ENCODE measurements at places on chromosomes 4 and X. TPM values are rescaled to one million over a fixed set of nuclear protein-coding genes. Genes with fewer than 3 reads are reported as not detected.
A peak's percentile ranks its signal among the peaks of the same experiment; 100 is the strongest.

The GYPE gene
- 1.3 TPM for total RNA-seq

DNA sequence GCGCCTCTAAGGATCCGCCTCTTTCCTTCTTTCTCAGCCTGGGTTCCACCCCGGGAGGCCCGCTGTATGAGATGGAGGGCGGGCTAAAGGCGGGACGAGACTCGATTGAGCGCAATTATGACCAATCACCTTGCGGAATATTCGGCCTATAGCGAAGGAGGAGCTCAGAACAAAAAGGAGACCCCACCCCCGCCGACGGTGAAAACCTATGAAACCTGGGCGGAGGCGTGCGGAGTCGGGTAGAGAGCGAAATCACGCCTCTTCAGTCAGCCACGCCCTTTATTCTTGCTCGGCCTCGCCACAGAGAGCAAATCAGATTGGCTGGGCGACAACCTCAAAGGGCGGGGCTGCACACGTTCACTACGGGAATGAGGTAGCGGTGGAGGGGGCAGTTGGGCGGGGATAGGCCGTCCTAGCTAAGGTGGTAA, 615 bp upstream of the CDK16 start:
- H3K4me3 ChIP-seq, result peak overlapping the region; percentile 76
- H3K4me1 ChIP-seq, result peaks cover 25% of the 10 kb centered on the region
- peak; percentile 96 for DNase-seq
- H3K27me3 ChIP-seq, result no peaks in the 10 kb centered on the region
- H3K27ac ChIP-seq, result peak overlapping the region; percentile 100
- H3K36me3 ChIP-seq, result peaks cover 22% of the 10 kb centered on the region

- H3K4me3 ChIP-seq, result no peak overlapping the region
- no peaks in the 10 kb centered on the region for H3K27me3 ChIP-seq
- DNase-seq, result no peak
Observed at GRCh38 chr4:152676052-152676854, 3.5 kb downstream of the TMEM154 start.

GRCh38 chrX:48715072-48715471, 18.5 kb downstream of the SUV39H1 start:
- DNase-seq, result peak; percentile 34
- H3K4me1 ChIP-seq, result peaks cover 57% of the 10 kb centered on the region
- peak overlapping the region; percentile 94 for H3K27ac ChIP-seq

DNA sequence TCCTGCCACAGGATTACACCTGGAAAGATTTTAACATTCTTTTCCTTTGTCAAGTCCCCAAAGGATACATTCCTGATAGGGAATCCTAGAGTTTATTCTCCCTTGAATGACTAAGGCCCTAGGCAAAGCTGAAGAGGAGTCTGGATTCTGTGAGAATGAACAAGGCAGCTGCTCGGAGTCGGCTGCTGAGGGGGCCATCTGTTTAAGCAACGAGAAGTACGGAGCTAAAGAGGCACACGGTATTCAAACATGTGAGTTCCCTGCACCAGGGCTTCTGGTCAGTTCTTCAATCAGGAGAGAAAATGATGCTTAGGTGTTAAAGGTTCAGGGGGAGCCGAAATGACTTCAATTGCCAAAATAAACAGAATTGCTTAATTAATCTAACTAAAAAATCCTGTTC, 97.6 kb downstream of the MGST2 start:
- no peaks in the 10 kb centered on the region for H3K36me3 ChIP-seq
- no peaks in the 10 kb centered on the region for H3K27me3 ChIP-seq
- DNase-seq, result no peak
- H3K4me1 ChIP-seq, result no peaks in the 10 kb centered on the region
- no peak overlapping the region for H3K27ac ChIP-seq

The UBA1 gene
- total RNA-seq, result 118 TPM

DNA sequence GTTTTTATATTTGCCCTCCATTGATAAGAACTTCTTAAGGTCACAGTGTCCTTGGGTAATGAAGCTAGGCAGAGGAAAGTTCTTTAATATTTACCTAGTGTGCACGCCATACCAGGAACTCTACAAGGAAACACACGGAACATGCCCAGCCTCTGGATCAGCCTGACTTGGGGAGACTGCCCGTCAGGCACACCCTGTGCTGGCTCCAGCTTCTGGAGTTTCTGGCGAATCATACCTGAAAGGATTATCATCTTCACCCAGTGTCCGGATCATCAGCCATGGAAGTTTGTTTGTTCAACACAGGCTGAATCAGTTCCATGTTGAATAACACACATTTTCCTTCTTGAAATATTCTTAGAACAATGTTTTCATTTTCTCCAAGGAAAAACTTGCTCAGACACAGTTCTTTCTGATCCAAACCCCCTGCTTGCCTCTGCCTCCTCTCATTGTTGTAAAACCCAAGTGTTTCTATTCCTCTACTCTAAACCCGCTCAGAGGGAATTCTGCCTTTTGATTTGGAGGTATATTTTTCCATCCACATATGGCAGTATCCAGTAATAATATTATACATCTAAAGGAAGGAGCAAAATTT, 176.7 kb downstream of the SHROOM3 start:
- H3K4me3 ChIP-seq, result no peak overlapping the region
- no peaks in the 10 kb centered on the region for H3K4me1 ChIP-seq
- H3K36me3 ChIP-seq, result no peaks in the 10 kb centered on the region

- no peaks in the 10 kb centered on the region for H3K27me3 ChIP-seq
- no peaks in the 10 kb centered on the region for H3K4me1 ChIP-seq
- no peaks in the 10 kb centered on the region for H3K36me3 ChIP-seq
- H3K4me3 ChIP-seq, result no peak overlapping the region
Observed at GRCh38 chr4:79917246-79917645, 155.8 kb downstream of the ANTXR2 start.

- H3K36me3 ChIP-seq, result no peaks in the 10 kb centered on the region
- no peaks in the 10 kb centered on the region for H3K27me3 ChIP-seq
- DNase-seq, result no peak
- no peak overlapping the region for H3K4me3 ChIP-seq
- H3K4me1 ChIP-seq, result peaks cover 4% of the 10 kb centered on the region
- H3K27ac ChIP-seq, result no peak overlapping the region
Observed at GRCh38 chr4:123553733-123554637, 157.4 kb downstream of the SPRY1 start.

GRCh38 chr4:10442976-10443375, 14.2 kb downstream of the ZNF518B start:
- H3K4me3 ChIP-seq, result no peak overlapping the region
- no peak overlapping the region for H3K27ac ChIP-seq
- peaks cover 13% of the 10 kb centered on the region for H3K36me3 ChIP-seq
- no peak for DNase-seq

GRCh38 chr4:2827874-2828751, 15.5 kb upstream of the ADD1 start:
- H3K4me3 ChIP-seq, result no peak overlapping the region
- H3K27me3 ChIP-seq, result no peaks in the 10 kb centered on the region
- H3K27ac ChIP-seq, result no peak overlapping the region
- peaks cover 94% of the 10 kb centered on the region for H3K36me3 ChIP-seq
- H3K4me1 ChIP-seq, result peaks cover 22% of the 10 kb centered on the region

DNA sequence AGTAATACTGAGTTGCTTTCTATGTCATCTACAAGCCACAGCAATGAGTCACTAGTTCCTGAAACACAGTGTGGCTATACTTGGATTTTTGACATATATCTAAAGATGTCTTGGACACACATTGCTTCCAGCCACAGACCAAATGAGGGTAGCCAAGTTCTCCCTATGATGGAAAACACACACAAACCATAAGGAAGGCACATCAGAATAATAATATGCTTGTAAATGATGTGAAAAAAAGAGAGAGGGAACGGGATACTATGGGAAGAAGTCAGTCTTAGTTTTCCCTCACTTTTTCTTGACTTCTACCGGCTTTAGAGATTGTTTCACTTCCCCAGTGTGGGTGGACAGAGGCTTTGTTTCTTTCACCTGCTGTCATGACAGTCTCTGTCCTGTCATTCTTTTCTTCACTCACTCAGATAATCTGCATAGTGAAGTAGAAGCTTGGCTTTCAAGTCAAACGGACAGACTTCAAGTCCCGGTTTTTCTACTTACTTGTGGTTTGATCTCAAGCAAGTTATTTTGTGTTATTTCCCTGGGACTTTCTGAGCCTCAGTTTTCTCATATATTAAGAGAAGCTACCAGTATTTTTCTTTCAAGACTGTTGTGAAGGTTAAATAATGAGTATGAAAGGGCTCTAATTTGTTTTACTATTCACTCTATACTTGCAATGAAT, 34.7 kb downstream of the P2RY10 start:
- H3K27me3 ChIP-seq, result no peaks in the 10 kb centered on the region
- H3K4me3 ChIP-seq, result no peak overlapping the region
- no peaks in the 10 kb centered on the region for H3K4me1 ChIP-seq
- H3K27ac ChIP-seq, result no peak overlapping the region
- H3K36me3 ChIP-seq, result no peaks in the 10 kb centered on the region

GRCh38 chr4:54055494-54055893, 8.9 kb downstream of the CHIC2 start:
- H3K36me3 ChIP-seq, result no peaks in the 10 kb centered on the region
- peaks cover 13% of the 10 kb centered on the region for H3K4me1 ChIP-seq
- H3K27me3 ChIP-seq, result no peaks in the 10 kb centered on the region
- no peak overlapping the region for H3K27ac ChIP-seq

The NDST3 gene
- total RNA-seq, result not detected

The USP17L25 gene
- total RNA-seq, result not detected

- no peak for DNase-seq
- no peak overlapping the region for H3K4me3 ChIP-seq
- H3K4me1 ChIP-seq, result no peaks in the 10 kb centered on the region
- no peak overlapping the region for H3K27ac ChIP-seq
- H3K27me3 ChIP-seq, result no peaks in the 10 kb centered on the region
Observed at GRCh38 chrX:124033821-124034220, 72.3 kb downstream of the STAG2 start.

DNA sequence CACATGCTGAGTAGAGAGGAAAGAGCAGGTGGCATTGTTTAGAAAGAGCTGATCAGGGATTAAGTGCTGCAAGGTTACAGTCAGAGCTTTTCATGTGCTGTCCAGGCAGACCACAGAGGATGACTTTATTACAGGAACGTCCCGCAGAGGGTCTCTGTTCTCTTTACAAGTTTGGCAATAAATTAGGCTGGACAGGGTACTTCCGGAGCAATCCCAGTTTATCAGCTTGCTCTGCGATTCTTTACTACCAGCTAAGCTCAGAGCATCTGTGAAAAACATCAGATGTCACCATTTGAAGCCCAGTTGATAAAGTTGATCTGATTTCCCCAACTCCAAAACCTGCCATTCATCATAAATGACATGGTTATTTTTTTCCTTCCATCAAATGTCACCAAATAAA, 633.1 kb downstream of the NLGN4X start:
- no peak overlapping the region for H3K4me3 ChIP-seq
- H3K36me3 ChIP-seq, result no peaks in the 10 kb centered on the region
- H3K4me1 ChIP-seq, result no peaks in the 10 kb centered on the region
- no peak overlapping the region for H3K27ac ChIP-seq
- no peak for DNase-seq

Data from natural killer cell (primary cell).